Smooth muscle cell of trachea (primary cell): ENCODE measurements at places on chromosomes 5 and 9. TPM values are rescaled to one million over a fixed set of nuclear protein-coding genes. Genes with fewer than 3 reads are reported as not detected.

The PCAT7 gene
- 0.17 TPM in 1 of 2 replicates, not detected in the other for total RNA-seq

The NEUROG1 gene
- total RNA-seq = not detected in 2 replicates

The USP20 gene
- total RNA-seq = 15.1 and 17.0 TPM in 2 replicates

The ZDHHC11B gene
- total RNA-seq = 0.29 TPM in 1 of 2 replicates, not detected in the other

The TMOD1 gene
- under 0.01 and 0.17 TPM in 2 replicates for total RNA-seq

The ADAMTSL1 gene
- 93.5 and 148 TPM in 2 replicates for total RNA-seq

The ADGRD2 gene
- not detected in 2 replicates for total RNA-seq

The CD14 gene
- 0.44 and 0.50 TPM in 2 replicates for total RNA-seq

The POLR3G gene
- 6.9 and 11.1 TPM in 2 replicates for total RNA-seq

The CAMK2A gene
- 1.5 and 3.8 TPM in 2 replicates for total RNA-seq

The DMRTA1 gene
- total RNA-seq = 1.2 and 1.3 TPM in 2 replicates

The PFN3 gene
- total RNA-seq = not detected in 2 replicates

The ZNF879 gene
- 4.9 and 5.6 TPM in 2 replicates for total RNA-seq

The TAF11L13 gene
- total RNA-seq = not detected in 2 replicates

The PRUNE2 gene
- total RNA-seq = 10.6 and 11.4 TPM in 2 replicates

The PAEP gene
- total RNA-seq = not detected in 2 replicates

The SPATA31E1 gene
- total RNA-seq = not detected in 2 replicates

The SVEP1 gene
- total RNA-seq = 30.8 and 150 TPM in 2 replicates

The LEAP2 gene
- total RNA-seq = 0.15 and 0.50 TPM in 2 replicates

The FOXD1 gene
- total RNA-seq = 7.6 and 11.7 TPM in 2 replicates

The SLC6A7 gene
- not detected in 2 replicates for total RNA-seq

The ANKRD18A gene
- 7.0 TPM in 1 of 2 replicates, not detected in the other for total RNA-seq

The PRRT1B gene
- total RNA-seq = not detected in 2 replicates

The VCP gene
- 402 and 448 TPM in 2 replicates for total RNA-seq

The PCDHGA2 gene
- 3.3 and 6.6 TPM in 2 replicates for total RNA-seq

The KLHL3 gene
- 1.2 and 3.8 TPM in 2 replicates for total RNA-seq

The CCDC152 gene
- 5.8 and 8.0 TPM in 2 replicates for total RNA-seq

The INSL6 gene
- total RNA-seq = not detected in 2 replicates

The PHF24 gene
- under 0.01 TPM in 1 of 2 replicates, not detected in the other for total RNA-seq

The ZNF169 gene
- total RNA-seq = 5.0 and 9.0 TPM in 2 replicates

The FIBCD1 gene
- 12.2 and 17.5 TPM in 2 replicates for total RNA-seq

The SMU1 gene
- 33.4 and 38.5 TPM in 2 replicates for total RNA-seq

The MBLAC2 gene
- total RNA-seq = 4.0 and 4.2 TPM in 2 replicates

The GRXCR2 gene
- total RNA-seq = not detected in 2 replicates

The AGGF1 gene
- 27.6 and 40.2 TPM in 2 replicates for total RNA-seq

The HRCT1 gene
- total RNA-seq = 0.15 and 0.83 TPM in 2 replicates

The MRPS30 gene
- 57.5 and 82.5 TPM in 2 replicates for total RNA-seq

The SCGB3A2 gene
- not detected in 2 replicates for total RNA-seq

The TAF1L gene
- under 0.01 TPM in 2 replicates for total RNA-seq
